ENCODE measurements at places on chromosomes 11 and 22.

DNA sequence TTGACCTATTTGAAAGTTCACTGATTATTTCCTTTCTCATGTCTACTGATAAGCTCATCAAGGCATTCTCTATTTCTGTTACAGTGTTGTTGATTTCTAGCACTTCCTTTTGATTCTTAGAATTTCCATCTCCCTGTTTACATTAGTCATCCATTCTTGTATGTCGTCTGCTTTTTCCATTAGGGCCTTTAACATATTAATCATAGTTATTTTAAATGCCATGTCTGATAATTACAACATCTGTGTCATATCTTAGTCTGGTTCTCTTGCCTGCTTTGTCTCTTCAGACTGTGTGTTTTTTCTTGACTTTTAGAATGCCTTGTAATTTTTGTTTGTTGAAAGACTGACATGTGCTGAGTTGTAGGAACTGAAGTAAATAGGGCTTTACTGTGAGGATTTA, 602.1 kb downstream of the SOX6 start:
- DNase-seq = no peak

- DNase-seq = no peak
These were observed 10.5 kb upstream of the EHD1 start for GRCh38 chr11:64888729-64889511.

DNA sequence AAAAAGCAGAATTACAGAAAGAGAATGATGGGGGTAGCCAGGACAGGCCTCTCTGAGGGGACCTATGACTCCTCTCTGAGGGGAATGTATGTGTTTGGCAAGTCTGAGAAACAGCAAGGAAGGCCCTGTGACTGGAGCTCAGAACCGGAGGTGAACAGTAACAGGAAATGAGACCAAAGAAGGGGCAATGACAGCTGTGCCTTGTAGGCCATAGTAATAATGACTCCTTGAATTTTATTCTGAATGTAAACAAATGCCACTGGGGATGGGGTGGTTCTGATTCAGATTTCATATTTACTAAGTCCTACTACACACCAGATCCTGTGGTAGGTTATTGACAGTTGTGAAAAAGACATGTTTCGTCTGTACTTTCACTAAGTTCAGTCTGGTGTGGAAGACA, 52.8 kb upstream of the APOA1 start:
- DNase-seq = no peak

- DNase-seq = no peak
These were observed 55.1 kb upstream of the PDGFD start for GRCh38 chr11:104219096-104219495.

DNA sequence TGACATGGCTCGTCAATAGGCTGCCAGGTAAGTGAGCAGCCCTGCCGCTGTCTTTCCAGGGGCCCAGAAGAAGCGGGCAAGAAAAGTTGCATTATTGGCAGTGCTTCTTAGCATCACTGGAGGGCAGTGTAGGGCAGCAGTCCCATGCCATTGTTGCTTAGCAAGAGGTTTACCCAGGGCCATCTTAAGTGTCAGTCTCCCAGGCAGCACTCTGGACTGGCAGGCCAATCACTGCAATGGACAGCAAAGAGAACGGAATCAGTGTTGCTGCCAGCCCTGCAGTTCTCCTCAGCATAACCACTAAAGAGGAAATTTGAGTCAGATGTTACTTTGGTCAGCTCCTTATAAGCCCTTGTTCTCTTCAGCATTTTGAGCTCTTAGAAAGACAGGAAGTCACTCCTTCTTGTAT, 13.4 kb upstream of the GRK2 start:
- no peak for DNase-seq

- DNase-seq = no peak
These were observed 53.0 kb downstream of the MACROD1 start for GRCh38 chr11:64112771-64113461.

DNA sequence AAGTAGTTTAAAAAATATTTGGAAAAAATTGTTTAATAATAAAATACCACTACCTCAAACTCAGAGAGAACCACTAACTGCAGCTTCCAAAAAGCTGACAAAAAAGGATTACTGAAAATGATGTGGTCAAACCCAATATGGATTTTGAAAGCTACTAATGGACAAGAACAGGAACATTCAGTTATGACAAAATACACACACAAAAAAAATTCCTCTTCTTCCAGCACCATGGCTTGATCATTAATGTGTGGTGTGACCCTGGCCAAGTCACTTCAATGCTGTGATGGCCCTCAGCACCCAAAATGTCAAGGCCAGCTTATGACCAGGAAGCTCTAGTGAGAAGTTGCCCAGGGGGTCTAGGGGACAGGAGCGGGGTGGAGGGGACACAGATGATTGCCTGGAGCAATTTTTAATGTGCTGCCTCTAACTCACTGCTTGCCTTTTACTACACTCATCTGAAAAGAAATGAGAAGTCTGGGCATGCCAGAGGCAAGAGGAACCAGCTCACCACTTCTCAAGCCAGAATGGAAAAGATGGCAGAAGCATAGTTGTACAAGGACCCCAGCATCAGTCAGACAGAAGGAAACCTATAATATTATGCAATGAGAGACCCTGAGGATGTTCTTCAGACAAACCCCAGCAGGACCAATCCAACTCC, 2.2 kb downstream of the SMCO4 start:
- no peak for DNase-seq

GRCh38 chr11:127392575-127392974, 392.0 kb upstream of the KIRREL3 start:
- DNase-seq = no peak

DNA sequence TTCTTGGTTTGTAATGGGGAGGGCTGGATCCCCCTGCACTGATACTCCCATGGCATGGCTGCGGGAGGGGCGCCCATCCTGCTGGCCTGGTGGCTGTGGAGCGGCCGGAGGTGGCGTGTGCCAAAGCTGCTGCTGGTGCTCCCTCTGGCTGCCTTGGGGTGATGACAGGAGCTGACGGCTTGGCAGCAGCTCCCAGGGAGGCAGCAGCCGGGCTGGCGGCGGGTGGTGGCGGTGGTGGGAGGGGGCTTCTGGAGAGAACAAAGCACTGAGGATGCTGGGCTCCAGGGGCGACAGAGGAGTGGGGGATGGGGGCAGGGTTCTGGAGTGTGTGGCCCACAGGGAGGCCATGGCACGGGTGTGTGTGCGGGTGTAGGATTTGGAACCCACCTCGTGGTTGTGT, 11.4 kb upstream of the MPPED1 start:
- no peak for DNase-seq

- DNase-seq = no peak
These were observed 90.6 kb downstream of the DSCAML1 start for GRCh38 chr11:117706322-117706814.

DNA sequence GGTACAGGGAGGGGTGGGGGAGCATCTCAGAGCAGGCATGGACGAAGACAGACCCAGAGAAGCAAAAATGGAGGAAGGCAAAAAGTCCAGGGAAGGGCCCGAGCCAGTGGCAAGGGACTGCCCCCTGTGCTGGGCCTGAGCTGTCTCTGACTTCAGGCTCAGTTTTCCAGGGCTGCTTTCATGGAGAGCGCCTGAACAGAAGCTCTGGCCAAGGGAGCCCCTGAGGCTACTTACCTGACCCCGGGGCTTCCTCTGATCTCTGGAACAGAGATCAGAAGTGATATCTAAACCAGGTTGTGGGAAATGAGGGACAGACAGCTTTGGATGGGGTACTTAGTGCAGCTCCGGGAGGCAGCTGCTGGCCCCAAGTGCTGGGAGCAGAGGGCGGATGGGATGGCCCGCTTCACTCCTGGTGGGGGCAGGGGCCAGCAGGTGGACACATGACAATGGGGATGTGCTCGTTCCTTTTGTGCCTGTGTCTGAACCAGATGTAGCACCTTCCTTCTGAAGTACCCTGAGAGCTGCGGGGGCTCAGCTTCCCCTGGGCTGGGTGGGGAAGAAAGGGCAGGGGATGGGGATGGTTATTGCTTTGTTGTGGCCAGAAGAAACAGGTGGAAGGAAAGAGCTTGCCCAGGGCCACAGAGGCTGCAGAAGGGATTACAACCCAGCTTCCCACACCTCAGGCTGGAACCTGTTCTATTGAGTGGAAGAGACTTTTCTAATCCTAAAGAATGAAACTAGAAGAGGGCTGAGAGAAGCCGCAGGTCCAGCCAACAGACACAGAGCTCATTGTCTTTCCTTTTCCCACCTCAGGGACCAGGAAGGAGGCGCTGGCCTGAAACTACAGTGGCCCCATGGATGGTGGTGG, 5.7 kb downstream of the LRRC10B start:
- no peak for DNase-seq

- DNase-seq = no peak
These were observed 21.1 kb downstream of the MPPED1 start for GRCh38 chr22:43432883-43433415.

Data from stimulated activated CD4-positive, alpha-beta T cell treated with anti-CD3 and anti-CD28 coated beads, Interleukin-2, amount 100 ng/mL, for 24 hours (primary cell).